ENCODE measurements at places on chromosomes 5 and 9. TPM values are rescaled to one million over a fixed set of nuclear protein-coding genes. Genes with fewer than 3 reads are reported as not detected.

PLPPR1 gene
- not detected for polyA plus RNA-seq

C8G gene
- not detected for polyA plus RNA-seq

SLC6A7 gene
- not detected for polyA plus RNA-seq

STK32A gene
- 1.3 TPM for polyA plus RNA-seq

ECM2 gene
- 2.4 TPM for polyA plus RNA-seq

LHX6 gene
- polyA plus RNA-seq: not detected

ORM2 gene
- polyA plus RNA-seq: not detected

RPL35 gene
- polyA plus RNA-seq: 1,193 TPM

SAXO1 gene
- 0.65 TPM for polyA plus RNA-seq

LHFPL2 gene
- polyA plus RNA-seq: 8.0 TPM

FAM169A gene
- 0.08 TPM for polyA plus RNA-seq

ANP32B gene
- polyA plus RNA-seq: 138 TPM

ADRA1B gene
- polyA plus RNA-seq: not detected

SPINK6 gene
- not detected for polyA plus RNA-seq

CDH9 gene
- polyA plus RNA-seq: not detected

PDE8B gene
- polyA plus RNA-seq: 0.33 TPM

NEUROG1 gene
- polyA plus RNA-seq: not detected

DDX4 gene
- polyA plus RNA-seq: not detected

PNPLA7 gene
- 0.59 TPM for polyA plus RNA-seq

GRXCR2 gene
- not detected for polyA plus RNA-seq

TLX3 gene
- polyA plus RNA-seq: not detected

OBP2B gene
- not detected for polyA plus RNA-seq

ADAMTSL2 gene
- not detected for polyA plus RNA-seq

FOXD4L3 gene
- polyA plus RNA-seq: not detected

RLN2 gene
- not detected for polyA plus RNA-seq

TAF11L10 gene
- not detected for polyA plus RNA-seq

NUTM2F gene
- polyA plus RNA-seq: not detected

FUT7 gene
- not detected for polyA plus RNA-seq

PROB1 gene
- 0.55 TPM for polyA plus RNA-seq

PHF24 gene
- not detected for polyA plus RNA-seq

SMIM33 gene
- not detected for polyA plus RNA-seq

CERCAM gene
- polyA plus RNA-seq: 596 TPM

CCIN gene
- 2.5 TPM for polyA plus RNA-seq

TYRP1 gene
- polyA plus RNA-seq: not detected

CCNJL gene
- polyA plus RNA-seq: not detected

ANKDD1B gene
- 0.15 TPM for polyA plus RNA-seq

ZFP2 gene
- 0.74 TPM for polyA plus RNA-seq

BTNL9 gene
- polyA plus RNA-seq: not detected

NMUR2 gene
- not detected for polyA plus RNA-seq

AGGF1 gene
- 29.4 TPM for polyA plus RNA-seq

ADRB2 gene
- 0.09 TPM for polyA plus RNA-seq

INIP gene
- polyA plus RNA-seq: 33.4 TPM

ANKRD33B gene
- polyA plus RNA-seq: 0.71 TPM

IL7R gene
- 13.9 TPM for polyA plus RNA-seq

JAKMIP2 gene
- polyA plus RNA-seq: 0.11 TPM

TMEM174 gene
- not detected for polyA plus RNA-seq
